Femur (tissue), 1 donor: ENCODE measurements at places on chromosomes 12 and 14.
A peak's percentile ranks its signal among the peaks of the same experiment; 100 is the strongest.

DNA sequence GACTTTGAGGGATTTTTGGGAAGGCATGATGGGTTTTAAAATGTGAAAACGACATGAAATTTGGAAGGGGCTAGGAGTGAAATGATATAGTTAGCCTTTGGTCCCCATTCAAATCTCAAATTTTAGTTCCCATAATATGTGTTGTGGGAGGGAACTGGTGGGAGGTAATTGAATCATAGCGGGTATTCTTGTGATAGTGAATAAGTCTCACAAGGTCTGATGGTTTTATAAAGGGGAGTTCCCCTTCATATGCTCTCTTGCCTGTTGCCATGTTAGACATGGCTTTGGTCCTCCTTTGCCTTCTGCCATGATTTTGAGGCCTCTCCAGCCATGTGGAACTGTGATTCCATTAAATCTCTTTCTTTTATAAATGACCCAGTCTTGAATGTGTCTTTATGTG, 72.8 kb downstream of the SLC16A7 start:
- DNase-seq, result no peak

DNA sequence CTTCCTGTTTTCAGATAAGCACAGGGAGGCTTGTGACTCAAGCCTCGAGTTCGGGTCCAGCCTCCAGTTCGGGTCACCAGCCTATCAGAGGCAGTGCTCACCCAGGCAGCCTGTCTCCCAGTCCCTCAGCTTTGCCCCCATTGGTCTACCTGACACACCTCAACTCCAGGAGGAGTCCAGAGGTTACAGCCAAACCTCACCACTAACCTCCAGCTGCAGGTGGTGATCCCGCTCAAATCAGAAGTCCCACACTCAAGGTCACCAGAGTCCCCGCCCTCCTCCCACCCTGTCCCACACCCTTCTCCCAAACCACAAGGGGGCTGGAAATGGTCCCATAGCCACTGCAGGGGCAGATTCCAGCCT, 42.1 kb downstream of the KDM2B start:
- no peak for DNase-seq

GRCh38 chr14:58703161-58703506, 65.4 kb downstream of the DACT1 start:
- no peak for DNase-seq

- DNase-seq, result no peak
These were observed 71.7 kb upstream of the PRICKLE1 start for GRCh38 chr12:42660968-42661937.

DNA sequence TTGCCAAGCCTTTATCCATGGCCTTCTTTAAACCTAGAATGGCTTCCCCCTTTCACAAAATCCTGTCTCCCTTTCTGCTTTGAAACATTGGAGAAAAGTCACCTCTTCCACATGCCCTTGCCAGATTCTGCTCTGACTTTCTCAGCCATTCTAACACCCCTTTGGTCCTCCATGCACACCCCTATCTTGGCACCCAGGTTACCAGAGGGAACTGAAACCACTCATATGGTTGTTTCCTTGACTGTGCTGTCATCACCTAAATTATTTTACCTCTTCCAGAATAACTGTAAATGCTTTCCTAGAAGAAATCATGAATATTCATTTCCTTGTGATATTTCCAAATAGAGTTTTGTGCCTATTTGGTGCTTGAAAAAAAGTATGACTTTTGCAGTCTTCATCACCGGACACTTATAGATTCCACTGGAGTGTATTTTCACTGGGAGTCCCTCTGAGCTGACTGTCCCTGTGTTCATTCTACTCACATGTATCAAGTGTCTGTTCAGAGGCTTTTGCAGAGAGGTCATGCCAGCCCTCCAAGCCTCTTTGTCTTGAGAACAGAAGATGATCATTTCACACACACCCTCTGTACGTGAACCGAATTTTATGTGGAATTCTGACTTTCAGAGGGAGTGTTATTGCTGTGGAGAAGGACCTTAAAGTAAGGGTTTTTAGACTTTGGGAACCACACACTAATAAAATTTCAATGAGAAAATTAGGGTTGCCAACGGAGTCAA, 74.1 kb downstream of the PLXNC1 start:
- DNase-seq, result no peak

GRCh38 chr12:21296348-21296747, 38.4 kb downstream of the SLCO1A2 start:
- no peak for DNase-seq

DNA sequence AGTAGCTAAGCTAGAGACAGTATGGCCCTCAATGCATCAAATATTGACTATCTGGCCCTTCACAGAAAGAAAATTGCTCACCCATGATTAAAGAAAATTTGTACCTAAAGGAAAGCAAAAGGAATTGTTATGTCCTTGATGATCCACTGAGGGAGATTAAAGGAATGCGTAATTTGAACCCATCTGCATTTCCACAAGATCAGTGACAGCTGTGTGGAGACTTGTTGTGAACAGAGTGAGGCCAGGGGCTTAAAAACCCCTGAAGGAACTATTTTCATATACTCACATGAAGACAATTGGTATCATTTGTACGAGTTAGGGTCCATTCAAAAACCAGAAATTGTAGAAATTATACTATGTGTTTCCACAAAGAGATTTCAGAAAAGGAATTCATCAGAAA, 1908.1 kb upstream of the SEL1L start:
- no peak for DNase-seq

GRCh38 chr14:36313206-36313605, 7.2 kb downstream of the MBIP start:
- DNase-seq, result no peak

- DNase-seq, result peak; percentile 86
These were observed 18.3 kb downstream of the NOC4L start for GRCh38 chr12:132162508-132163031.

GRCh38 chr12:88247241-88247643, 105.1 kb downstream of the TMTC3 start:
- DNase-seq, result no peak

- no peak for DNase-seq
These were observed 484.7 kb downstream of the LRIG3 start for GRCh38 chr12:58435647-58436046.

- peak; percentile 12 for DNase-seq
These were observed 191.9 kb upstream of the PWP1 start for GRCh38 chr12:107493666-107494065.

DNA sequence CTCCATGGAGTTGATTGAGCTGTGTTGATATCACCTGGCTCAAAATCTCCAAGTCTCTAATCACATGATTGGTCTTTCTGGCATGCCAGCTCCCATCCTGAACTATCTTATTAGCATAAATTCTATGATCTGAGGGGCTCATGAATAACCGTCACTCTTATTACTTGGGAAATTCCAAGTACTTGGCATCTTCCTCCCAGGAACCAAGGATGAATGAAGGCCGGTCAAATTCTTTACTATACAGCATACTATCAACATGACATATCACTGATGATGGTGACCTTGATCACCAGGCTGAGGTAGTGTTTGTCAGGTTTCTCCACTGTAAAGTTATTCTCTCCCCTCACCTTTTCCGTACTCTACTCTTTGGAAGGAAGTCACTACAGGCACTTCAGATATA, 16.4 kb upstream of the NUBPL start:
- DNase-seq, result no peak
